T1000 (cell line): ENCODE measurements at places on chromosomes 1 and 21.
A peak's percentile ranks its signal among the peaks of the same experiment; 100 is the strongest.

- DNase-seq: no peak
Observed at GRCh38 chr1:200958597-200958996, 63.9 kb downstream of the INAVA start.

DNA sequence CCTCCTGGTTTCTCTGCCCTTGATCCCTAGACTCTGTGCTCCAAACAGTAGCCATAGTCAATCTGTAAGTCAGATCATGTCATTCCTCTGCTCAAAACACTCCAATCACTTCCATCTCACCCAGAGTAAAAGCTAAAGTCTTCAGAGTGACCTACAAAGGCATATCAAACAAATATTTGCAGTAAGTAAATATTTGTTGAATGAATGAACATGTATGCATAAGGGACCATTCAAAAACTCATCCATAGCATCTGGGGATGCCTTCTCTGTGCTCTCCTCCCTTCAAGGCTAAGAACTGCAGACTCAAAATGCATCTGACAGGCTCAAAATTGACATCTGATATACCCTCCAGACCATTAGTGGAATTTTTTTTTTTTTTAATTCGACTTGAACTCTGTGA is 18.1 kb upstream of the AK5 start:
- DNase-seq: no peak

GRCh38 chr1:110706621-110707020 is 31.9 kb upstream of the KCNA3 start:
- no peak for DNase-seq

- DNase-seq: no peak
Observed at GRCh38 chr1:24910751-24911650, 19.1 kb downstream of the RUNX3 start.

DNA sequence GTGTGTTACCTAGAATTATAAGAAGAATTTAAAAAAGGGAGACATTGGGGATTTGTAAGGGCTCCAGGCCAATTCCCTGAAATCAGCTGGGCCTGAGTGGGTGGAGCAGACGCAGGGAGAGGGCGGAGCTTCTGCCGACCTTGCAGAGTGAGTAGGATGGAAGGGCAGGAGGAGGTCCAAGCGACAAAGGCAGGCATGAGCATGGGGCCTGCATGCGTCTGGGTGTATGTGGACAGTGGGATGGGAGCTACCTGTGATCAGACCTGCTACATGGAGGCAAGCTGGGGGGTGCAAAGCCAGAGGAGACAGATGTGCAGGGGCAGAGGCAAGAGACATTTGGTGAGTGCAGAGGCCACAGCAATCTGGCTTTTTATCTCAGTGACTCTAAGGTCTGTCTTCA is 105.3 kb upstream of the OLIG2 start:
- DNase-seq: no peak

- DNase-seq: no peak
Observed at GRCh38 chr21:42513151-42513984, at the start of gene SLC37A1. Gene SLC37A1 (plus strand): TSS chr21:42513852. CDS start chr21:42518455, 4,603 bp downstream.

DNA sequence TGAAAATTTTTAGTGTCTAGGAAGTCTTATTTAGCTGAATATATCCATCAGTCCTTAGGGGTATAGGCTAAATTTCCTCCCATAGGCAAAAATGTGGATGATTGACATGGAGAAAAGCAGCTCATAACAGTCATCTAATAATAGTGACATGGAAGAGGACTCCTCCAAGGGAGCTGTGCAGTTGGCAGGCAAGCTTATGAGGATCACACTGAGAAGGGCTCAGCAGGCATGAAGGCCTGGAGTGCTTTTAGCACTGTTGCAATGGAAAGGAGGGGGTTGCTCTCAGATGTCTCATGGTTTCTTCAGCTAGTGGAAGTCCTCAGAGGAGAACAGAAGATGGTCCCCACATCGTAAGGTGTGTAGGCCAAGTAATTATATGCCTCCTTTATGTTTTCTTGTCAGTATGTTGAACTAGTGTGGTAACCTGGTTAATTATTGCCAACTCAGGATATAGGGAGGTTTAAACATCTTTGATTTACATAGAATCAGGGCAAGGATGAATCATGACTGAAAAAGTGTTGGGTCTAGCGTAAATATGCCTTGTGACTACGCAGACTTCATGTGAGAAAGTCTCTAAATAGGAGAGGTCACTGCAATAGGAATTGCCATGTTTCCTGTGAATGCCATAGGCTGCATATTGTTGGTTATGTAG is 18.9 kb downstream of the VN1R5 start:
- no peak for DNase-seq

- DNase-seq: no peak
Observed at GRCh38 chr1:111172463-111172862, 28.0 kb downstream of the DENND2D start.

DNA sequence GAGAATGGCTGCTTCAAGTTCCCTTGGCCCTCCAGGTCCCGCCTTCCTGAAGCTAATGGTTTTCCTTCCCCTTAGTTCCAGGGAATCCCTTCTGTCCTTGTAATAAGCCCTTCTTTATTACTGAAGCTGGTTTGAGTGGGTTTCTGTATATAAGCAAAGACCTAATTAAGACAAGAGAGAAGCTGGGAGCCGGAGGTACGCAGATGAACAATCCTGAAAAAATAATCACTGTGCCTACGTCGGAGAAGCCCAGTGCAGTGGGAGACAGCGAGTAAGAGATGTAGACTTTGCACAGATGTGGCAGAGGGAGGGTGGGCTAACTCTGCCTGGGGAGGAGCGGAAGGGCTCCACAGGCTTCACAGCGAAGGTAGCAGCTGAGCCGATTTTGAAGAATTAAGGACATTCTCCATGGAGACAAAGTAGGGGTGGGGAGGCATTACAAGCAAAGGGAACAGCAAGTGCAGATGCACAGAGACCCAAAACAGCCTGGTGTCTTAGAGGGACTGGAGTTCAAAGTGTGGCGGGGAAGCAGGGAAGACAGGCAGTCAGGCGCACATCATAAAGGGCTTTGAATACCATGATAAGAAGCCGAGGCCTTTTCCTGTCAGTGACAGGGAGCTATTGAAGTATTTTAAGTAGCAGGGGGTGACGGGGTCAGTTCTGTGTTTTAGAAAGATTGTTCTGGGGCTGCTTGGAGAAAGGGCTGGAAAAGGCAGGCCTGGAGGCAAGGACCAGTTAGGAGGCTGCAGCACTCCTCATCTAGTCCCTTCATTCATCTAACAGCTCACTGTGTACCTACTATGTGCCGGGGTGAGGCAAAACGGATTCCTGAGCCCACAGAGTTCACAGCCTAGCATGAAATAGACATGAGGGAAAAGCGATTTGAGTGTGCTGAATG is 6.5 kb downstream of the RIMS3 start:
- DNase-seq: no peak

DNA sequence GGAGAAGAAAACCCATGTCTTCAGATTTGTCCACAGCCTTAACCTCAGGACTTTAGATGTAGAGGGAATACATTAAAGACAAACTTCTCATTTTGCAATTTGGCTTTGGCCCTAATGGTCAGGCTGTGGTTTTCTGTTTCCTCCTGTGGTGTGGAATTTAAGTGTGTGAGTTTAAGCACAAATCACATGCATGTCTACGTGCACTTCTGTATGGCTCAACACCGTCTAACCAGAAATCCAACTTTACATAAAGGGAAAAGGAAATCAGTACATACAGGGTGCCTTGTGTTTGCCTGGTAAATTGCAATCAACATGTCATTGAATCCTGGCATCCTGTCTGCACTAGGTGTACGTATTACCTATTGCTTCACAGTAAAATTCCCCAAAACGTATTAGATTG is 1.2 kb upstream of the ZNF124 start:
- DNase-seq: no peak

- DNase-seq: no peak
Observed at GRCh38 chr1:12173631-12174121, 6.9 kb downstream of the TNFRSF1B start.

DNA sequence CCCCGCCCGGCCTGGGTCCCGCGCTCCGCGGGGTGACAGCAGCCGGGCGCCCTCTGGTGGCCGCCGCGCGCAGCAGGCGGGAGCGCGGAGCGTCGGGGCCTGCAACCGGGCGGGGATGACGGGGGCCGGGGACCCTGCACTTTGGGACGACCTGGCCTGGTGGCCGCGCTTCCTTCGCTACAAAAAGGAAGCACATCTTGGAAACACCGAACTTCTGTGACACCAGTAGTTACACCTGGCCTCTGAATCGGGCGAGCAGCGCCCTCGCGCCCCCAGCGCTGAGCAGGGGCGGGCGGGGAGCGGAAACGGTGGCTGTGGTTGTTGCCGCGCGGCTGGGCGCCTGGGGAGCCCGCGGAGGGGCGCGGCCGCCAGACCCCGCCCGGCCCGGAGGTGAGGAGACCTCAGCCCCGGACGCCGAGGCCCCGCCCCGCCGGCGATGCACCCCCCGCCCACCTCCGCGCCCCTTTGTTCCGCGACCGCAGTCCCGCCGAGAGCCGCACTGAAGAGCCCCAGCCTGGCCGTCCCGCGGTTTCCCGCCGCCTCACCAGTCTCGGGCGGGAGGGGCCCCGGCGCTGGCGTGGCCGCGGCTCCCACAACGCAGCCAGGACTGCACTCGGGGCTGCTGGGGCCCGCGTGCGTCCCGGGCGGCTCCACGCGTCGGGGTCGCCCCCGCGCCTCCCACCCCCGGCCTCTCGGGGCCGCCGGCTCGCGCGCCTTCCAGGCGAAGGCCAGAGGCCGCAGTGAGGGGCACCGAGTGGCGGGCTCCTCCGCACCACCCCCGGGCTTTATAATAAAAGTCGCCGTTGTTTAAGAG is 59.3 kb downstream of the H3-3A start:
- DNase-seq: peak; percentile 21

GRCh38 chr1:30314591-30314990 is 408.8 kb downstream of the MATN1 start:
- DNase-seq: no peak

DNA sequence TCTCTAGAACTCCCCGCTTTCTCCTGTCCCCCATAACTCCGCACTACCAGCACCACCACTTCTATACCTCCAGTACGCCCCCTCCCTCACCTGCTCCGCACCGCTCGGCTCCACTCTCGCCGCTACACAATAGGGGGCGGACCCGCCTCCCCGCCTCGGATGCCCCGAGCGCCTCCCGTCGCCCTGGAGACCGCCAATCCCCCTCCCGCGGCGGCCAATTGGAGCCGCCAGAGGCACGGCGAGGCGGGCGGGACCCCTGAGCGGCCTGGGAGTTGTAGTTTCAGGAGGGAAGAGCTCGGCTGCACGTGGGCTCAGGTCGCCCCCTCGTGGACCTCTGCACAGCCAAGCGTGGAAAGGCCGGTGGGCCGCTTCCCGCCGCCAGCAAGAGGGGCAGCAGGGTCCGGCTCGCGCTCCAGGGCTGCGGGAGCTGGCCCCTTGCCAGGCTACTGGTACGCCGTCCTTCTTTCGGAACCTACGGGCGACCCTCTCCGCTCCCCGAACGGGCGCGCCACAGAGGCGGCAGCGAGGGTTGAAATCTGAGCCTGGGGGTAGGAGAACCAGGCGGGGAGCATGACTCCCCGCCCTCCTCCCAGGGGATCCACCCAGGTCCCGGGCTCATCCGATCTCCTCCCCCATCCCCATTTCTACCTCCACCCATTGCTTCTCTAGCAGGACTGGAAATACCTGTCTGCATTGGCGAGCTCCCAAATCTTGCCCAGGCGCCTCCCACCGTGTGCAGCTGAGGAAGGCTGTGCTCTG is at the start of gene IGSF9:
IGSF9 (minus strand) TSS at position 131 of the 759 bp plus-strand sequence. CDS start 2,159 bp downstream, outside the sequence.
- DNase-seq: no peak

GRCh38 chr1:86517336-86517735 is 29.5 kb upstream of the CLCA4 start:
- no peak for DNase-seq
